NCI-H1105 treated with DMSO at 0.1 percent for 48 hours (cell line): ENCODE measurements at places on chromosomes 2 and 18.
A peak's percentile ranks its signal among the peaks of the same experiment; 100 is the strongest.

DNA sequence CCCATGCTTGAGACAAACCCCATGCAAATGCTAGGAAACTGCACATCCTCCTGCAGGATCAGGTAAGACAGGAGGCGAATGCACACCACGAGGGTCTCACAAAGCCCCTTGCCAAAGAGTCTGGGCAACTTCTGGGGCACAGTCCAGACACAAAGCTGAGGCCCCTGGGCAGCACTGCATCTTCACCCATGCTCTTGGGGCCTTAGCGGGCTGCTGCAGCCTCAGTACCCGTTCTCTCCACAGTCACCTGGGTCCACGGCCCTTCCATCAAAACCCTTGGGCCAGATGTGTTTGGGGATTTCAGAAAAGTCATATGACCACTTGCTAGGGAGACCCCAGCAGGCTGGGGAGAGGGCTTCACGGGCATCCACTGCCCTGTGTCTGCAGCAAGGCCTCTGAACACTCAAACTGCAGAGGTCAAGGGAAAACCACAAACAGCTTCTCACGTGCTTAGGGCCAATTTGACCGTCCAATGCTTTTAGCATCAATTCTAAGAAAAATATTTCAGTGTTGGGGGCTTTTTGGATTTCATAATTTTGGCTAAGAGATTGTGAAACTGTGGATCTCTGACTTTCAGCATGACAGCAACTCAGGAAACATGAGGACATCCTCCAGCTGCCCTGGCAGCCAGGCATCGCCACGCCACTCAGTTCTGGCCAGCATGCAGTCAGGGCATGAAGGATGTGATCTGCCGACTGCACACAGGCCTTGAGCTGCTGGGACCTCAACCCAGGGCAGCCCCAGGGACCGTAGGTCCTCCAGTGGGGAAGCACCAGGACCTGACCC, 20.0 kb downstream of the PASK start:
- no peak for DNase-seq

GRCh38 chr2:85583667-85584353, 421 bp upstream of the VAMP5 start:
- DNase-seq: no peak

DNA sequence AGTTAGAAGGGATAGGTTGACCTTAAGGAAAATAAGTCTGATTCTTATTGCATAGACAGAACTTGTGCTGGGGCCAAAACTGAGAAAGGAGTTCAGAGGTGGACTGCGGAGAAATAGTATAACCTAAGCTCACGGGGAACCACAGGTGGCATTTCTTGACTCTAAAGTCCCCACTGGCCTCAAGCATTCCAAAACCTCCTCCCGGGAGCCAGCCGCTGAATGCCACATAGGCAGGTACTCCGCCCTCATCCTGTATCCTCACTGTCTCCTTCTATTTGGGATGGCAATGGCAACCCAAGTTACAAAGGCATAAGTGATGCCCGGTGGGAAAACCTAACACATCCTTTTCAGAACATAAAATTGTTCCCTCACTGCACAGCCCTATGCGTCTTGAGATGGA, 173.0 kb downstream of the SP3 start:
- no peak for DNase-seq

DNA sequence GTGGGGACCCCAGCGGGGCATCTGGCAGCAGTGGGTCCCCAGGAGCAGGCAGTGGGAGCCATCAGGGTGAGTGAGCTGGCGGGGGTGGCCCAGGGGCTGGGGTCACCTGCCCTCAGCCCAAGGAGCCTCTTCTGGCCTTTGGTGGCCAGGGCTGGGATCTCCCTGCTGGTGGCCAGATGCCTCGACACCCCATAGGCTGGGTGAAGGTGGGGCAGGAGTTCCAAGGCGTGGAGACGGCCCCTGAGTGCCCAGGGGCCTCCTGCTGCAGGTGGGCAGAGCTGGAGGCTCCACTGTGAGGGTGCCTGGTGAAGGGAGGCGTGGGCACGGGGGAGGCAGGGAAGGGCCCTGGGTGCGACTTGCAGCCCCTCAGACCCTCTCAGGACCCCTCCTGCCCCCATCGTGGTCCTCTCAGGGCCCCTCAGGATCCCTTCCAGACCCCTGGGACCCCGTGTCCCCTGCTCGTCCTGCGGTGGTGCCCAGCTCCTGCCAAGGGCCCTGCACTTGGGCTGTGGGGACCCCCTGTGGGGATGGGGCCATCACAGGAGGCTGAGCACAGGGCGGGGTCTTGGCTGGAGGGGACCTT, 5.0 kb upstream of the GPR35 start:
- no peak for DNase-seq

- DNase-seq: peak; percentile 22
These were observed 51.2 kb upstream of the ADAM23 start for GRCh38 chr2:206392118-206392517.

DNA sequence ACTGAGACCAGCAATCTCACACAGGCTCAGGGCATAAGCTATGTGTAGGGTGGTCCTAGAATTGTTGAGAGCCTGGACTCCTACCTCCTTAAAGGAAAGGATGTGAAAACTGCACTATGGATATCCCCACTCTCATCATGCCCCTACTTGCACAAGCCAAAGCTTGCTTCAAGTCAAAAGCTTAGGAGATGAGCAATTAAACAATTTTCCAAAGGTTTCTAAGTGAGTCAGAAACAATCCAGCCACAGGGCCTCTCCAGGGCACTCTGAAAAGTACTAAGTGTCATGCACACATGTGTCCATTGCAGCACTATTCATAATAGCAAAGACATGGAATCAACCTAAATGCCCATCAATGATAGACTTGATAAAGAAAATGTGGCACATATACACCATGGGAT, 215.4 kb downstream of the AFF3 start:
- DNase-seq: no peak

DNA sequence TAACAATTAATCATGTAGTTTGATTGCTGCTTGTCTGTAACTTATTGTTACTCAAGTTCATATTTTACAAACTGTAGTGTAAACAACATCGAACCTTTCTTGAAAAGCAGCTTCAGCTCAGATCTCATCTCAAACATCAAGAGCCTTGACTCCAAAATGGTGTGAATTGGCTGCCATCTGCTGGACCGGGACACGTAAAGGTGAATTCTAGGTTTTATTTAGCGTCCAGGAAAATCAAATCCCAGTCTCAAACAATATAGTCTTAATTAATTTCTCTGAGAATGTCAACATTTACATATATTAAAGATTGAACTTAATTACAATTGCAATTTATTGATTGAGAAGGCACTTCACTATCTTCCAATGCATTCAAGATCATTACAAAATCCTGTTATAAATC, 453.0 kb downstream of the GALR1 start:
- DNase-seq: peak; percentile 49

- DNase-seq: no peak
These were observed 7.8 kb upstream of the ARHGAP25 start for GRCh38 chr2:68726608-68727367.

DNA sequence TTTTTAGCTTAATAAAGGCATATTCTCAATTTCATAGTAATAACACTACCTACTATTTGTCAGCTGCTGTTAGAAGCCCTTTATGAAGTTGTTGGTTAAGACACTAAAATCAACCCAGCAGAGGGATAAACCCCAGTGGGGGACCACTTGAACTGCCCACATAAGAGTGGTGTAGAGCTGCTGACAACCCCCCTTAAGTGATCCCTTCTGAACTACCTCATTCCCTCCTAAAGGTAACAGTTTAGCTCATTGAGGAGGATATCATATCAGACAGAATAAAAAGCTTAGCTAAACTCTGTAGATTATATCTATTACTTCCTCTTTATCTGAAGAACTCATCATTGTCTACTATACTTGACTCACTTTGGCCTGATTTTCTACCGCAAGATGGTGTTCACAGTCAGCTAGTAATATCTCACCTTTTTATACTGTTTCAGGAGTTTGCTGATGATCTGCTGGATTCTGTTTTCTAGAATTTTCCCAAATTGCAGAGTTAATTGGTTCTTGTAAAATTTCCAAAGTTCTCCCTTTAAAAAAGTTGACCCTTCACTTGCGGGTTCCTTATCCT, 16.2 kb downstream of the GALM start:
- no peak for DNase-seq

DNA sequence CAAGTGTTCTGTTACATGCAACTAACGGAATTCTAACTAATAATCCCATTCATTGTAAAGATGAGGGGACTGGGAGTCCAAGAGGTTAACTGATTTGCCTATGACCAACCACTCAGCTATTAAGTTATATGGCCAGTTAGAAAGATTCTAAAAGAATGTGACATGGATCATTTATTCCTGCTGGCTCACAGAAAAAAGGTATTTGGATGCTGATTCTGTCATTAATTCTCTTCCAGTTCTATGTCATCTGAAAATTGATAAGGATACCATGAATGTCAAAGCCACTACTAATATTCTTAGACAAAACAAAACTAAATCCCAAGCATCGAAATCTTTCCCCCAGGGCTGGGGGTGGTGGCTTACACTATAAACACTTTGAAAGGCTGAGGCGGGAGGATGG, 41.2 kb upstream of the GORASP2 start:
- DNase-seq: no peak

GRCh38 chr2:156657809-156658208, 221.6 kb downstream of the GPD2 start:
- DNase-seq: no peak

DNA sequence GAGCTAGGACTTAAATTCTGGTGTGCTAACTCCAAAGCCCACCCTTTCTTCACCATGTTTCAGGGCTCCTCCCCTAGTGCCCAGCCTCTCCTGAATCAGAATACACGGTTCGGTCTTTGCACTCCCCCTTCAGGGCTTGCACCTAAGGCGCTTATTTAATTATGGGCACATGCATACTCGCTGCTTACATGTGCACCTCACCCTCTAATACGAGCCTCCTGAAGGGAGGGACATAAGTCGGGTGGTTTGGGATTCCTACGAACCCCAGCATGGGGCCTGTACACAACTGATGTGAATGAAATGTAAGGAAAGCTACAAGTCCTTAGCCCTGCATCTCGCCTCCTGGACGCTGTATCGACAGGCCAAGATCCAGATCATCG, 435 bp downstream of the IFT172 start:
- DNase-seq: no peak

GRCh38 chr2:112629224-112629623, 16.5 kb upstream of the SLC20A1 start:
- DNase-seq: no peak

DNA sequence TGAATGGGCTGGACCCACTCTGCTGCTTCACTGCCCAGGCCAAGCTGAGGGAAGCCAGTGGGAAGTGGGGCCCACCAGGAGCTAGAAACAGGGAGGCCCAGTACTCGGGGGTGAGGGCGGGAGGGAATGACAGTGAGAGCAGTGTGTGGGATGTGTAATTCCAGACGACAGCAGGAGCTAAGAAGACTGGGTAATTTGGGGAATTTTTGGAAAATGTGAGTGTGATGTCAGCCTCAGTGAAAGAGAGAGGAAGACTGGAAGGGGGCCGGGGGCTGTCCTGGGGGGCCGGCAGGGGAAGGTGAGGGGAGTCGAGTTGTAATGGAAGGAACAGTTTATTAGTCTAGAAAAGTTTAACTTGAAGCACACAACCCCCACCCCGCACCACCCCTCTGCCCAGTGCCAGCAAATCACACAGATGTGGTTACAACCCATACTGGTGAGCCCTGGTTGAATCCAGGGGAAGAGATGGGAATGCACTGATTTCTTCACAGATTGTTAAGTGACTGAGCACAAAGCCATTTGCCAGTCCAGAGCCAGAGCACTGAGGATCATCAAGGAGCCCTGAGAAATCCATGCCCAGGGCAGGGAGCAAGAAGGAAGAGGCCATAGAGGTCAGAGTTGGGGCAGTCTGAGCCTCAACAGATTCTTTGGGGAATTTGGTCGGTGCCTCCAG, 76.7 kb upstream of the PKDCC start:
- DNase-seq: no peak

DNA sequence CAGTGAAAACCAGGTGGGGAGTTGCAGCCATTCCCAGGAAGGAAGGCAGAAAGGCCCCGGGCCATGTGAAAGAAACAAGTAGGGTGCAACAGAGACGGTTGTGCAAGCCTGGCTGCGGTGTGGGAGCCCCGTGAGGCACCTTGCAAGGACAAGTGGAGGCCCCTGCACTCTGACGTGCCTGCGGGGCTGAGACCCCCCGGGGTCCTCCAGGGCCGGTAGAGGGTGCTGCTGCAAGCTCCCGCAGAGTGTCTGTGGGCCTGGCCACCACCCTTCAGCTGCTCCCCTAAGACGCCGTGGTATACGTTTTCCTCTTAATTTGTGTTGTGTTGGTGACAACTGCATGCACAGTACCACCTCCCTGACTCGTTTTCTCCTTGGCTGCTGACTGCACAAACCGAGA, 27.4 kb upstream of the MC5R start:
- DNase-seq: no peak

DNA sequence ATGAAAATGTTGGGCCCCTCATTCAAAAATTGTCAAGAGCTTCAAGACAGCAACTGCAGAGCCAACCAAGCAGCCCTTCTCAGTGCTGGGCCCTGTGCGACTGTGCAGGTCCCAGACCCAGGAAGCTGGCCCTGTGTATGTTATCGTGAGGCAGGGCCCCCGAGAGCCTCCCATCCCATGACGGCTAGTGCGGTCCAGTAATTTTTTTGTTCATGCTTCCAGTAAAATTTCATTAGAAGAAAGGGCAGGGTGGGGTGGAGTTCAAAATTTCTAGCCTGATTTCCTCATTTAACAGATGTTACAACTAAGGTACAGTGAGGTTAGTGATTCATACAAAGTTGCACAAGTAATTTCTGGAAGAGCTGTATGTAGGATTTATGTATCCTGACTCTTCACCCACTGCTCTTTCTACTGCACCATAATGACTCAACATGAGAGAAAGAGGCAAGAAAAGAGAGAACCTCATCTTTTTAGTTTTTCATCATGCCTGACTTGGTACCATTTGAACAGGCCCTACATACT, 105.5 kb downstream of the ZEB2 start:
- no peak for DNase-seq

DNA sequence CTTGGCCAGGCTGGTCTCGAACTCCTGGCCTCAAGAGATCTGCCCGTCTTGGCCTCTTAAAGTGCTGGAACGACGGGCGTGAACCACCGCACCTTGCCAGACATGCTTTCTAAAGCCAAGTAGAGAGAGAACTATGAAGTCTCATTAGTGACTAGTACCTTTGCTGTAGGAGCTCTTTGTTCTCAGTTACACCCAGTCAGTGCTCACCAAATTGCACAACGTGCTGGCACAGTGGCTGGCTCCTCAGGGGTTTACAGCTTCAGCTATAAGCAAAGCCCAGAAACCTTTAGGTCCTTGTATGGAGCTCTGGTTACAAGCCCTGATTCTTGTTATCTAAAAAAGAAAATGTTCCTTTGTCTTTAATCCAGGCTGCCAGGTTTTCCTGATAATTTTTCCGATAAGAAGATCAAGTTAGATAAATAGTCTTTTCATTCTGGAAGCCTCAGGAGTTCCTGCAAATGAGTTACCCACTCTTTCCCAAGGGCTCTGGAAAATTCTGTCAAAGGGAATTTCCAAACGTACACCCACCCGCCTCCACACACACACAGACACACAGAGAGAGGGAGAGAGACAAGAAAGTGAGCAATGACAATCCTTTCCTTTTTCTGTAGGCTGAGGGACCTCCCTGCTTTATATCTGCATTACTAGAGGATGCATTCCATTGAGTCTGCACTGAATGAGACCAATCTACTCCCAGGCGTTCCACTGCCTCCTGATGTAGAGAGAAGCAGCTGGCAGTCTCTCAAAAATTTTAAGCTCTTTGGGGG, 100.2 kb upstream of the CSRNP3 start:
- no peak for DNase-seq
